ENCODE measurements at places on chromosomes 2 and 18. TPM values are rescaled to one million over a fixed set of nuclear protein-coding genes. Genes with fewer than 3 reads are reported as not detected.

Gene NCK2
- total RNA-seq, result 25.8 TPM

GRCh38 chr2:167490455-167490854 lies 602.2 kb downstream of the XIRP2 start:
- no peaks in the 10 kb centered on the region for H3K27me3 ChIP-seq
- no peak overlapping the region for H3K27ac ChIP-seq
- no peak overlapping the region for H3K4me3 ChIP-seq
- H3K36me3 ChIP-seq, result no peaks in the 10 kb centered on the region
- DNase-seq, result no peak

DNA sequence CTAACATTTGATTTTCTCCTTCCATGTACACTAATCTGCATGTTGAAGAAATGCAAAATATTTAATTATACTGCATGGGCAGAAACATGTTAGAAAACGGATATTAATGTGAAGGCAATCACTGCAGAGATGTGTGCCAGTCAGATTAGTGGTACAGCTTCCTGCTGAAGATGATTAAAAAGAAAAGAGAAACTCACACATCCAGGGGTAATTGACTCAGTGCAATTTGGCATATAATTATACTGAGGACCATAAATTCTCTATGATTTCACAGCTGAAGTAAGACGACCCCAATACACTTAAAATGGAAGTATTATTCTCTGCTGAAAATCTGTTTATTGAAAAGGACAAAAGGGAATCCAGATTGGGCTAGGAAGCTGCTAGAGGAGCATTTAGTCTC lies 243.4 kb downstream of the TGIF1 start:
- no peak overlapping the region for H3K27ac ChIP-seq
- H3K4me3 ChIP-seq, result no peak overlapping the region
- peaks cover 9% of the 10 kb centered on the region for H3K4me1 ChIP-seq
- H3K27me3 ChIP-seq, result no peaks in the 10 kb centered on the region

DNA sequence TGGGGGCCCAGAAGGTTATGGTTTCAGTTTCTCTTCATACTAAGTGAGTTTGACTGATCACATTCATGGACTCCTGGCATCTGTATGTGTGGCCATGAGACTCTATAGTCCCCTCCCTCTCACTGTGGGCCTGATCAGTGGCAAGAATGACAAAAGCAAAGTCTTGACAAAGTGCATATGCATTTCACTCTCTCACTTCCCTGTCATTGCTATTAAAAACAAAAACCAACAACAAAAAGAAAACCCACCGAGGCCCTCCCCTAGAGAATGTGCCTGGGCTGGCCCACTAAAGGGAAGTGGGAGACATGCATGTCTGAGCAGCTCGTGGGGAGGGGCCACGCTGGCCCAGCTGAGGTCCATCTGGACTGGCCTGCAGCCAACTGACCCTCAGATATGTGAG lies 600.1 kb upstream of the RAB6C start:
- DNase-seq, result no peak
- no peaks in the 10 kb centered on the region for H3K4me1 ChIP-seq
- H3K27ac ChIP-seq, result no peak overlapping the region
- no peaks in the 10 kb centered on the region for H3K27me3 ChIP-seq

- no peaks in the 10 kb centered on the region for H3K36me3 ChIP-seq
- no peak overlapping the region for H3K4me3 ChIP-seq
- no peaks in the 10 kb centered on the region for H3K4me1 ChIP-seq
- H3K27ac ChIP-seq, result no peak overlapping the region
Observed at GRCh38 chr2:187644981-187645380, 90.7 kb upstream of the TFPI start.

Gene FRZB
- total RNA-seq, result 0.28 TPM

- no peaks in the 10 kb centered on the region for H3K36me3 ChIP-seq
- H3K27ac ChIP-seq, result no peak overlapping the region
- no peak for DNase-seq
- no peaks in the 10 kb centered on the region for H3K4me1 ChIP-seq
Observed at GRCh38 chr2:231497651-231498050, 32.6 kb downstream of the NMUR1 start.

DNA sequence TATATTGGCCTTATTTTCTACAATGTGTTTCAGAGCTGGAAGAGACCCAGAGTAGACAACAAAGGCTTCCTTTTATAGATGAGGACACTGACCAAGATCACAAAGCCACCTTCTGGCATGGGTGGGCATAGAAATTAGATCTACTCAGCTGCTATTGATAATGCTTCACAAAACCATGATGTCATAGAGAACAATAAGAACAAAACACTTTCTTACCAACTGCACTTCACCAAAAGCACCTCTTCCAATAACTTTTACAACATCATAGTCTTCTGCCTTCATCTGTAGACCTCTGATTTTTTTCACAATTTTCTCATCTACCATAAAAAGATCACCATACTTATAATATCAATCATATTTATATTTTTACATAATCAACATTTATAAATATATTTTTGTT lies 58.1 kb downstream of the ROCK2 start:
- no peak overlapping the region for H3K4me3 ChIP-seq
- no peaks in the 10 kb centered on the region for H3K4me1 ChIP-seq
- peaks cover 10% of the 10 kb centered on the region for H3K36me3 ChIP-seq
- no peak overlapping the region for H3K27ac ChIP-seq
- H3K27me3 ChIP-seq, result no peaks in the 10 kb centered on the region
- DNase-seq, result no peak

Gene ACTG2
- total RNA-seq, result 349 TPM

Gene TSGA10
- total RNA-seq, result 0.54 TPM

DNA sequence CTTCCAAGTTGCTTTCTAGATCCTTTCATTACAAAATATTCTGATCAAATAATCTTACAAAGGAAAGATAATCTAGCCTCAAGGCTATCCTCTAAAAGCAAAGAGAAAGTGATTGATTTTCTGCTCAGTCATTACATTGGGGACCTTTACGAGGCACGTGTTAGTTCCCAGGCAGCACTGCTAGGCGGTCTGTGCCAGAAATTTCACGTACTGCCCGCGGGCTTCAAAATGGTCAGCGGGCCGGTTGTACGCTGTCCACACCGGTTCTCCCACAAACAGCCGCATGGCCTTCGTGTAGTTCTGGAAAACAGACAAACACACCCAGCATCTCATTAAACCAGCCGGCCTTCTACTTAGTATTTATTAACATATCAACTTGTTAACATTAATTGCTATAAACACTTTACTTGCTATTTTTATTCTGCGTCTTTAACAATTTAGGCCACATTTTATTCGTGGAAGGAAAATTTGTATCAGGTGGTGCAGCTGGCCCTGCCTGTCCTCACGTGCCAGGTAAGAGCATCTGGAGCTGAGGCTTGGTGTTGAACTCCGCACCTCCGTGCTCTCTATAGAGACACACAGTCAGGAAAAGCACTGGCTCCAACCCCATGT lies 20.4 kb downstream of the ADI1 start:
- H3K27ac ChIP-seq, result no peak overlapping the region
- peaks cover 41% of the 10 kb centered on the region for H3K36me3 ChIP-seq
- no peaks in the 10 kb centered on the region for H3K4me1 ChIP-seq
- H3K27me3 ChIP-seq, result no peaks in the 10 kb centered on the region

DNA sequence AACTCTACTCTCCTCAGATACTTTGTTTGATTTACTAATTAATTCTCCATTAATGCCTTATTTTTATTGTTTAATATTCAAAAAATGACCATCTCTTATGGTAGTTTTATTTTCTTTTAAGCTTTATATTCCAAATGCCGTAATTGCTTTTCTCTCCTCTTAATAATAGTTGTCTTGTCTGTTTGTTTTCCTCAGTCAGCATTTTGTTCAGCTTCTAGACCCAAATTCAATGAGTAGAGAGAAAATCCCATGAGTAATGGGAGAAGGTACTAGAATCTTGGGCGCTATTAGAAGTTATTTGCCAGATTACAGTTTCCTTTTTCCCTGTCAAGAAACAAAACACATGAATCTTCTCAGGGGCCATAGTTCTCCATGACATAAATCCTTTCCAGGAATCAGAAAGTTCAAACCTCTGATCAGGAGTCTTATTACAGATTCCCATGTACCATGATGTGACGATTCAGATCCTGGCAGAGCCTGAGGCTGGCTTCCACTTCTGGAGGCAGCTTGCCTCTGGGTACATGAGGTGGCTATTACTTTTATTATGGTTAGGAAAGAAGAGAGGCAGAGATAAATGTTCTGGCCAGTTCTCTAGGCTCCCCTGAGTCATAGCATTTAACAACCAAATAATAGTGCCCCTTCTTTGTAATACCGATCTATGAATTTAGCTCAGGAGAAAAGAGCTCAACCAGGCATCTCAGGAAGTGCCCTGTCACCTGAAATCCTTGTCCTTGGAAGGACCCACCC lies 485.1 kb upstream of the SETBP1 start:
- H3K36me3 ChIP-seq, result no peaks in the 10 kb centered on the region
- DNase-seq, result no peak
- no peak overlapping the region for H3K27ac ChIP-seq
- no peaks in the 10 kb centered on the region for H3K4me1 ChIP-seq

- H3K36me3 ChIP-seq, result no peaks in the 10 kb centered on the region
- no peaks in the 10 kb centered on the region for H3K4me1 ChIP-seq
- no peak overlapping the region for H3K27ac ChIP-seq
- no peak for DNase-seq
- H3K4me3 ChIP-seq, result no peak overlapping the region
- H3K27me3 ChIP-seq, result peaks cover 19% of the 10 kb centered on the region
Observed at GRCh38 chr2:74314107-74314506, 29.1 kb downstream of the SLC4A5 start.

DNA sequence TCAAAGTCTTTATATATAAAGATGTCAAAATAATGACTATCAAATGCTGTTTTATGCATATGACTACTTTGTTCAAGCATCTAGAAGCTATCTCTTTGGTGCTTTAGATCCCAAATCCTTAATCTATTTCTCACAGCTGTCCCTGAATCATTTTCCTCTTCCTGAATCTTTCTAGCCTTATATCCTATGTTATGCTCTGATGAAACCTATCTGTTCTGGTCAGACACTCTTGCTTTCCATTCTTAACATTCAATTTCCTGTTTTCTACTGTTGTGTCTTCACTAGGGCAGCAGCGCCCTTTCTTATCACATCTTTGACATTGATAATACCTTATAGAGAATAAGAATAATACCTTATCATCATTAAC lies 6.3 kb upstream of the PARD3B start:
- no peak for DNase-seq
- no peaks in the 10 kb centered on the region for H3K36me3 ChIP-seq
- peaks cover 3% of the 10 kb centered on the region for H3K4me1 ChIP-seq

Gene GBX2
- total RNA-seq, result not detected

- no peak overlapping the region for H3K4me3 ChIP-seq
- H3K4me1 ChIP-seq, result peaks cover 7% of the 10 kb centered on the region
- no peaks in the 10 kb centered on the region for H3K36me3 ChIP-seq
Observed at GRCh38 chr2:47095349-47096020, 59.6 kb downstream of the STPG4 start.

DNA sequence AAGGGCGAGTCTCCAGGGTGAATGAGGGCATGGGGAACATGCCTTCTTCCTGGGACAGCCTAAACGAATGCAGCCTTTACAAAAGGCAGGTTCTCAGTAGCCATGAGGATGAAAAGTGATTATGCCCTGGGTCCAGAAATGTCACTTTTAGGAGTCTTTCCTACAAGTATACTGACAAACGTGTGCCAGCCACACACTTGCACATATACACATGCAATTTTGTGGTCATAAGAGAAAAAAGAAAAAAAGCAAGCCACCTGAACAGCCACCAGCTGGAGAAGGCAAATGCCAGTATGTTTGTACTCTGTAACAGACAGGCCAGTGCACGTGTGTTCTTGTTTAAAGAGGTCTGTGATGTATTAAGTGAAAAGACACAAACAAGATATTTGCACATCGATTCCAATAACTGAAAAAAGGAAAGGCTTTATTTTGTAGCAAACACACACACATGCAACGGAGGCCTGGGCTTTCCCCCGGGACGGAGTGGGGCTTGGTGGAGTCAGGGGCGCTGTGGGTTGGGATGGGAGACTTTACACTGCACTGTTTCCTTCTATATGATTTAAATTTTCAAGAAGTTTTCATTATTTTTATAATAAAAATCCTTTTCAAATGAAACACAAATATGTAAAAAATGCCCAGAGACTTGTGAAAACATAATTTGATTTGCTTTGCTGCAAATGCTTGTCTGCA lies 108.4 kb downstream of the FAM210A start:
- H3K4me3 ChIP-seq, result no peak overlapping the region
- no peak overlapping the region for H3K27ac ChIP-seq
- H3K36me3 ChIP-seq, result no peaks in the 10 kb centered on the region
- no peaks in the 10 kb centered on the region for H3K4me1 ChIP-seq

Gene INPP5D
- under 0.01 TPM for total RNA-seq
